ENCODE measurements at places on chromosomes 13 and 19.

DNA sequence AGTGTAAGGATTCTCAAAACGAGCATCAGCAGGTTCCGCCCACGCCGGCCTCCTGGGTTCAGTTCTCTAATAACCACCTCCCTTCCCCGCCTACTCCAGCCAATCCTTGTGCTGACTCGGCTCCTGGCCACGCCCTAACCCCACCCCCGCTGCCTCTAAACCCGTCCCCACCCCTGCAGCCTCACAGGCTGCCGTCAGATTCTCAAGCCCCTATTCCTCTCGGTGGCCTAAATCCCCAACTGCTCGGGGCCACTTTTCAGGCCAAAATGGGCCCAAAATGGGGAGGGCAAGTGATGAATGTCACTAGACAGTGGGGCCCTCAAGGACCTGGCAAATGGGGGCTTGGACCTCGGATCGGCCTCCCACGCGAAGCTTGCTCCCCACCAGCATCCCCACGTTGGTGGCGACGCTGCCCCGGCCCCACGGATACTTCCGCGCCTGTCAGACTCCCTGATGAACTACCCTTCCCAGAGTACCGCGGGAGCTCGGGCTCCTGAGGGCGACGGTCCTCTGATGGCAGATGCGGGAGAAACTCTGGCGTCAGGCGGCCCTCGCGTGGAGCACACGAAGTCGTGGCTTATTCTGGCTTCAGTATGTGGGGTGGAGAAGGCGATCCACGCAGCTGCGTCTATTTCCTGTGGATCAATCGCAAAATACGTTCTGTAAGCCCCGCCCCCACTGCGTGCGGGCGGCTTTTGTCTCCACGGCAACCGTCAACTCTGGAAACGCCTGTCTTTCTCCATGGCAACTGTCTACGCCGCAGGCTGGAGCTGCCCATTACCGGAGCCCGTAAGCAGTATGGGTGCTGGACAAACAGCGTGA is 24.8 kb downstream of the ZNF473 start:
- peak; percentile 81 for DNase-seq

DNA sequence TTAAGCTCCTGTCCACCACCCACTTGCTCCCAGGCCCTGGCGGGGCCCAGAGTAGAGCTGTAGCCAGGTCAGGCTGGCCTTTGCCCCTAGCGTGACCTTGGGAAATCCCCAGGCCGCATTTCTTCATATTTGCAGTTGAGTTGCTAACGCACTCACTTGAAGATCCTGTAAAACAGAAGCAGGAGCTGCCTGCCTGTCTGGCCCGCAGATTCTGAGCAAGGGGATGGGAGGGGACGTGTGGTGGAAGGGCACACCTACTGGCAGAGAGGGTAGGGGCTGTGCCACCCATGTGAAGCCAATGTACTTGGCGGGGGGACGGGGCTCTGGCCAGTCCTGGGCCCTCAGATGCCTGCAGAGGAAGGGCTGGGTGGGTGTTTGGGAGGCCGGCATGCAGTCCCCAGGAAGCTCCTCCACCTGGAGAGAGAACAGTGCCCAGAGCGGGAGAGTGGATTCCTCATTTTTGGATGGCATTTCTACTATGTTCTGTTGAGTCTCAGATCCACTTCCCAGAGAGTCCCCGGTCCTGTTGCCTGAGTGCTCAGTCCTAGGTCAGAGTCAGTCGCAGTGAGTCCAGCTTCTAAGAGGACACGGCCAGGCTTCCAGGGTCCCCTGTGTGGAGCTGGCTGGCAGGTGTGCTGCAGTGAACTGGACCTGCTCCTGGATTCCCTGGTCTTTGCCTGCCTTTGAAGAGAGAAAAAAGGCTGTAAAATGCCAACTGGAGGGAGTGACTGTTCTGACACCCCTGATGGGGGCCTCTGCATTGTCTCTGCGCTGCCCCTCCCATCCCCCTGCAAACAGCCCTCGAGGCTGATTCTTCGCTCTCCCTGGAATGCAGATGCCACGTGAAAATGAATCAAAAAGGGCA is 62.9 kb downstream of the GGACT start:
- no peak for DNase-seq

GRCh38 chr13:74184283-74184682 is 50.1 kb upstream of the KLF12 start:
- no peak for DNase-seq

DNA sequence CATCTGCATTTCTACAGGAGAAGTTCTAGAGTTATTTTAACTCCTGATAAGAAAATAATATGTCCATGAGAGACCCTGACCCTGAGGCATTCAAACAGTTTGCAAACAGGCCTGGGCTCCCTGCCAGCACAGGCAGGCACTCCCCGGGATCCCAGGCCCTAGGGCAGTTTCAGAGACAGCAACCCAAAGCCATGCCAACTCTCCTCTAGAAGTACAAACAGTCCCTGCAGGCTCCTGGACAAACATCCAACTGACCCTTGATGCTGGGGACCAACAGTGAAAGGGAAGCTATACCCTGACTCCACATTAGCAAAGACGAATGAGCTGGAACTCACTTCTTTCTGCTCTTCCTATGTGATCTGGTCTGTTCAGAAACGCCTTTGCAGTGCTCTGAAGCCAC is 44.8 kb downstream of the CCDC70 start:
- DNase-seq, result no peak

DNA sequence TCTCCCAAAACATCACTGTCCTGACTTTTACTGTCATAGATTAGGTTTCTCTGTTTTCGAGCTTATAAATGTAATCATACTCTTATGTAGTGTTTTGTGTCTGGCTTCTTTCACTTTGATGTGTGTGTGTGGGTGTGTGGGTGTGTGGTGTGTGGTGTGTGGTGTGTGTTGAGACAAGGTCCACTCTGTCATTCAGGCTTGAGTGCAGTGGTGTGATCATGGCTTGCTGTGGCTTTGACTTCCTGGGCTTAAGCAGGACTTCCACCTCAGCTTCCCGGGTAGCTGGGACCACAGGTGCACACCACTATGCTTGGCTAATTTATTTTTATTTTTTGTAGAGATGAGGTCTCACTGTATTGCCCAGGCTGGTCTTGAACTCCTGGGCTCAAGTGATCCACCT is 59.6 kb downstream of the PDS5B start:
- no peak for DNase-seq

DNA sequence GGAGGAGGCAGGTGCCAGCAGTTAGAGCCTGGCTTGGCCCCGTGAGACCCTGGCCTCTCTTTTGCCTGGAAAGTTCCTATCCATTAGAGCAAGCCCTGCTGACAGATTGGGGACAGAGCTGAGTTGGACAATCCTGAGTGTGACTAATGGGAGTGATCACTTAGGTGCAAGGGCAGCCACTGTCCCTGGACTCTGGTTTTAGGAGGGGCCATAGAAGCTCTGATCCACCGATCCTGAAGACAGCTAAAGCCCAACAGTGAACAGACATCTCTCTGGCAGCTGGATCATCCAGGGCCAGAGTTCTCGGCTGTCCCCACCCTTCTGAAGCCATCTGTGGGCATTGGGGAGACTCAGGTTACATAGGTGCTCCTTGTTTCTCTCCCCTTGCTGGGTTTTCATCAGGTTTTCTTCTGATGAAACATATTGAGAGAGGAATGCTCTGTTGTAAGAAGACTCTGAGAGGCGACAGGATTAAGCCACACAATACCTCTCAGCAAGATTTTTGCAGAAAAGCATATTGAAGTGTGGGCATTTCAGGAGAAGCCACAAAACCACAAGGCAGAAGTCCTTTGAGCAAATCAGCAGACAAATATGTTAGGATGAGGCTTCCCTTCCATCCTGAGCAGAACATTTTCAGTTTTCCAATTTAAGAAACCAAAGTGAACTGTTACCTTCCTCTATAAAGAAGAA is 288.0 kb upstream of the MAB21L1 start:
- DNase-seq, result no peak

DNA sequence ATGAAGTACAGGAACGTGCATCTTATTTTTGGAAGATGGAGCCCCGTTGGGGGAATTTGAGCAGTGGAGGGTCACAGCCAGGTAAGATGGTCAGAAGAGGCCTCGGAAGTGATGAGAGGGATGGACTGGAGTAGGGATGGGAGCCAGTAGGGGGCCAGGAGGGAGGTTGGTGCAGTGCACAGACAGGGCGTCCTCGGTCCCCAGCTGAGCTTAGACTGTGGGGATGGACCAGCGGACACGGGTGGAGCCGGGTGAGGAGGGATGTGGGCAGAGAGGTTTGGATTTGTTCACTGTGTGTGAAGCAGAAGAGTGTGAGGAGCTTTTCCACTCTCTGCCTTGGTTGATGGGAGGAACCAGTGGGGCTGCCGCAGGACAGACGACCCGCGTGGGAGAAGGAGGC is 10.6 kb downstream of the RPS9 start:
- DNase-seq, result no peak

DNA sequence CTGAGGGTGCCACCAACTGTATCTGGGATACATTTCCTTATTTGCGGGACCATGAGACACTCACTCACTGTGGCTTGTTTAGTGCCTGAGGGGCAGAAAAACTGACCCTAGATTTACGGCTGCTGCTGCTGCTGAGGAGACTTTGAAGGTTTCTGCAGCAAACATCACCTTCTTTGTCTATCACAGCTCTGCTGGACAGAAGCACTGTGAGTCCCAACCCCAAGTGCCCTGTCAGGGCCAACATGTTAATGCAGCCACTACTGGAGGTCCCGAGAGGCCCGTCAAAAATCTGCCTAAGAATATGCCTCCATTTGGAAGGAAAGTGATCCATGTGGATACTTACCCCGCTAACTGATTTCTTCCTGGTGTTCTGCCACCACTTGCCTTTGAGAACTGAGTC is 37.3 kb upstream of the UBL3 start:
- no peak for DNase-seq

DNA sequence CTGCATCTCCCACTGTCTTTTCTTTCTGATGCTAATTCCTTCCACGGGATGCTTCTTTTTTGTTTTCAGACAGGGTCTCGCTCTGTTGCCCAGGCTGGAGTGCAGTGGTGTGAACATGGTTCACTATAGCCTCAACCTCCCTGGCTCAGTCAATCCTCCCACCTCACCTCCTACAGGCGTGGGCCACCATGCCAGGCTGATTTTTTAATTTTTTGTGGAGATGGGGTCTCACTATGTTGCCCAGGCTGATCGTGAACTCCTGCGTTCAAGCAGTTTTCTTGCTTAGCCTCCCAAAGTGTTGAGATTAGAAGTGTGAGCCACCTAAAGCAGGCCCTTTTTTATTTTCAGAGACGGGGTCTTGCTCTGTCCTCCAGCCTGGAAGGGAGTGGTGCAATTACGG is 4.8 kb downstream of the GYS1 start:
- no peak for DNase-seq

DNA sequence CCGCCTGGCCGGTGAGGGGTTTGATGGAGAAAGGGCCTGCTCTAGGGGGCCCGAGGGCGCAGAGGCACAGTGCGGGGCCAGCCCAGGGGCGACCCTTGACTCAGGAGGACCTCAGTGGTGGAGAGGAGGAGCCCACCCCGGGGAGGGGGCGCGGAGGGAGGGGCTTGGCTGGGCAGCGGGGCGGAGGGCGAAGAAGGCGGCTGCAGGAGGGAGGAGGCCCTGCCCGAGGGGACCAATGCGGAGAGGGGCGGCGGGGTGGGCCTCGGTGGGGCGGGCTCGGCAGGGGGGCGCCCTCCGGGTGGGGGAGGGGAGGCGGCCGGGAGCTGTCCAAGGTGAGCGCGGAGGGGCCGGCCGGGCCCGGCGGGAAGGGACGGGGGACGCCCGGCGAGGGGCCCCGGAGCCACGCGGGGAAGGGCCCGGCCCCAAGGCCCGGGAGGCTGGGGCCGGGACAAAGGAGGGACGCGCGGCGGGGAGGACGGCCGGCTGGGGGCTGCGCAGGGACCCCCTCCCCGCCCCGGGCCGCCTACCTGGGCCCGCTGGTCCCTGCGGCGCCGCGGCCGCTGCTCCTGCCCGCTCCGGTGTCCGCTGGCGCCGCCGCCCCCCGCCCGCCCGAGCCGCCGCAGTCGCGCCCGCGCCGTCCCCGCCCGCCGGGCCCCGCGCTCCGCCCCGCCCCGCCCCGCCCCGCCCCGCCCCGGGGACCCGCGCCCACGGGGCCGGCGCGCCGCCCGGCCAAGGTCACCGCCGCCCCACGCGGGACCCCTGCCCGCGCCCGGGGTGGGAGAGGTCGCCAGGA is at the start of gene DIRAS1:
Gene DIRAS1 (minus strand): TSS at position 596 of the 793 bp plus-strand sequence. CDS start 3,566 bp downstream, outside the sequence.
- no peak for DNase-seq

- no peak for DNase-seq
Observed at GRCh38 chr13:46192412-46192811, 10.4 kb upstream of the LCP1 start.

DNA sequence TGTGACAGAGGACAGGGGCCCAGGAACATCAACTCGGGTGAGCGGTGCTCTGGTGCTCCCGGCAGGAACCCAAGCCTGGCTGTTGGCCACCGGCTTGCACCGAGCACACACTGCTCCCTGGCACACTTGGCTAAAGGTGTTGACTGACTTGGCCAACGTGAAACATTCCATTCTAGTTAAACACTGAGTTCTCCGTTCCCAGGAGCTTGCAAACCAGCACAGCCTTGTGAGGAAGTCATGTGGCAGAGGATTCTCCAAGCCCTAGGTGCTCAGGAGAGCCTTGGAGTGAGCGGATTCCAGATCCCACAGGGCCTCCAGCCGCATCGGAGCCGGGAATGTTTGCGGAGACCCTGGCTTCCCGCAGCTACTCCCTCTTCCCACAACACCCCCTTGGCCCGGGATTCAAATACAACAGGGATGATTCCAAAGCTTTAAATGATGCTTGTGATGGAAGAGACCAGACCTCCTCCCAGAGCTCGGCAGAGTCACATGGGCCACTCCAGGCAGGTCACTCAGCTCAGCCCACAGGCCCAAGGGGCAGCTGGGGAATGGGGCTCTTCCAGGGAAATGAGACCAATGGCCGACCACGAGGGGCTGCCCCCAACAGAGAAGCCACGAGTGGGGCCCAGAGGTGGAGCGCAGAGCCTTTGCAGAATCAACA is 2.9 kb downstream of the C13orf46 start:
- DNase-seq, result no peak

GRCh38 chr19:48192750-48193149 is 22.3 kb downstream of the ZSWIM9 start:
- DNase-seq, result no peak

GRCh38 chr13:27043013-27043412 is 128.6 kb downstream of the USP12 start:
- no peak for DNase-seq

GRCh38 chr13:111897846-111898215 is 169.1 kb upstream of the SOX1 start:
- DNase-seq, result no peak

DNA sequence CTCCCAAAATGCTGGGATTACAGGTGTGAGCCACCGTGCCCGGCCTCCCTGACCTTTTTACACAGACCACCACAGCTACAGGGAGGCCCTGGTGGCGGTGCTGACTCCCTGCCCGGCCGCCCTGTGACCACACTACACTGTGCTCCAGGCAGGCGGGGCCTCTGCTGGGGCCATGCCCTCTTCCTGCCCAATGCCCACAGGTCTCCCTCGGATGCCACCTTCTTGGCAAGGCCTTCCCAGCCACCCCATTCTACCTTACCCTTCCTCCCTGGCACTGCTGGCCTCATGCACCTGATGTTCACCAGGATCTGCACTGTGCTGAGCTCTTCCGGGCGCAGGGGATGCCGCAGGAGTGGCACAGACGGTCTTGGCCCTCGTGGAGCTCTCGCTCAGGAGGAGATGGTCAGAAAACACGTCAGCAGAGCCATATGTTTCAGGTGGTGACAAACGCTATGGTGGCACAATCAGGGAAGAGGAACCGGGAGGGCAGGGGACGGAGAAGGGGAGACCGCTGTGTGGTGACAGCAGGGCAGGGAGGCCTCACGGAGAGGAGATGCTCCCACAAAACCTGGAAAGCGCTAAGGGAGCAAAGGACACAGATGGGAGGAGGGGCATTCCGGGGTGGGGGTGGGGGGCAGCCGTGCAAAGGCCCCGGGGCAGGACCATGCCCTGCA is 4.1 kb downstream of the PIP5K1C start:
- DNase-seq, result no peak

Data from activated T-cell treated with anti-CD3 and anti-CD28 coated beads, Interleukin-2, amount 50 U/mL, for 1 hour (primary cell).